Omental fat pad (tissue), 4 donors: ENCODE measurements at places on chromosomes 1 and 21.

DNA sequence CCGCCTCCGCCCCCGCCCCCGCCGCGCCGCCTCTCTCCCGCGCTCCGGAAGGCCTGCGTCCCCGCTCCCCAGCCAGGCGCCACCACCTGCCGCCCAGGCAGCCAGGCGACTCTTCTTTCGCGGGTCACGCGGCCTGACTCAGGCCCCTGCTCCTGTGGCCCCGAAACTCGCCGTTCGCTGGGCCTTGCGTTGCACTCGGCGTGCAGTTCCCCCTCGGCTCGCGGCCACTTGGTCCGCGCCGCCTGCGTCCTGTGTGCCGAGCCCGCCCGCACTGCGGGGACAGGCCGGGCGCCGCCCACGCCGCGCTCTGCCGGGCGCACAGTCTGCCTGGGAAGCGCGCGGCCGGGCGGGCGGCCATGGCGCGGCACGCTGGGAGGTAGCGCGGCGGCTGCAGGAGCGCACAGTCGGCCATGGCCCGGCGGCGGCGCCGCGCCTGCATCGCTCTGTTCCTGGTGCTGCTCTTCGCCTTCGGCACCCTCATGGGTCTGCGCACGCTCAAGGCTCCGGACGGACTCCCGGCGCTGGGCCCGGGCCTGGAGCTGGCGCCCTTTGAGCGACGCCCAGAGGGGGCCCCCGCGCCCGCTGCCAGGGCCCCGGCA lies at the start of gene MANEAL:
Gene MANEAL, plus strand, starts transcription at position 75 of the 599 bp plus-strand sequence. Its CDS starts 336 bp downstream, at position 411.
- DNase-seq = no peak

GRCh38 chr1:244653439-244654107 lies 647 bp downstream of the DESI2 start:
- DNase-seq = no peak

GRCh38 chr1:50126927-50127715 lies 18.4 kb downstream of the ELAVL4 start:
- no peak for DNase-seq

DNA sequence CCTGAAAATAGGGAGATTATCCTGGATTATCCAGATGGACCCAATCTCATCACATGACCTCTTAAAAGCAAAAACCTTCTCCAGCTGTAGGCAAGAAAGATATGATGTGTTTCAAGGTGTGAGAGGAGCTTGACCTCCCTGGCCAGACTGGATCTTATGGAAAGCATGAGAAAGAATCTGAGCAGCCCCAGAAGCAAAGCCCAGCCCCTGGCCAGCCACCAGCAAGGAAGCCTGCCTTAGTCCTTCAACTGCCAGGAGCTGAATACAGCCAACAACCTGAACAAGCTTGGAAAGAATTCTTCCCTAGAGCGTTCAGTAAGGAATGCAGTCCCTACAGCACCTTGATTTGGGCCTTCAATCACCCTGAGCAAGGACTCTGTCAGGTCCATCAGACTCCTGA lies 375.0 kb upstream of the CHRM3 start:
- DNase-seq = no peak

DNA sequence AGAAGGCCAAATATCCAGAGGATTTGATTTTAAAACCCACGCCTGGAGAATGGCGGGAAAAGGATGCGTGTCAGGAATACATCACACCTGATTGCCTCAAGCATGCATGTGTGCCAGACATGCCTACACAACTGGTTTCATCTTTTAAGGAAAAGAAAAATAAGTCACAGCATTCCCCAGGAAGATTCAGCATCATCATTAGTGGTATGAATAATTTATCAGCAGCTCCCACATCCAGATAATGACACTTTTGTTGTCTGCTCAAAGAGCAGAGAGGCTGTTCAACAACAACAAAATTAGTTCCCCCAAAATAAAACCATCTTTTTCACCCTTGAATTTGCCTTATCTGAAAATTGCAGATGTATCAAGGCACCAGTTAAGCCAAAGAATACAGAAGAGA lies 328.6 kb upstream of the C1orf87 start:
- DNase-seq = no peak

DNA sequence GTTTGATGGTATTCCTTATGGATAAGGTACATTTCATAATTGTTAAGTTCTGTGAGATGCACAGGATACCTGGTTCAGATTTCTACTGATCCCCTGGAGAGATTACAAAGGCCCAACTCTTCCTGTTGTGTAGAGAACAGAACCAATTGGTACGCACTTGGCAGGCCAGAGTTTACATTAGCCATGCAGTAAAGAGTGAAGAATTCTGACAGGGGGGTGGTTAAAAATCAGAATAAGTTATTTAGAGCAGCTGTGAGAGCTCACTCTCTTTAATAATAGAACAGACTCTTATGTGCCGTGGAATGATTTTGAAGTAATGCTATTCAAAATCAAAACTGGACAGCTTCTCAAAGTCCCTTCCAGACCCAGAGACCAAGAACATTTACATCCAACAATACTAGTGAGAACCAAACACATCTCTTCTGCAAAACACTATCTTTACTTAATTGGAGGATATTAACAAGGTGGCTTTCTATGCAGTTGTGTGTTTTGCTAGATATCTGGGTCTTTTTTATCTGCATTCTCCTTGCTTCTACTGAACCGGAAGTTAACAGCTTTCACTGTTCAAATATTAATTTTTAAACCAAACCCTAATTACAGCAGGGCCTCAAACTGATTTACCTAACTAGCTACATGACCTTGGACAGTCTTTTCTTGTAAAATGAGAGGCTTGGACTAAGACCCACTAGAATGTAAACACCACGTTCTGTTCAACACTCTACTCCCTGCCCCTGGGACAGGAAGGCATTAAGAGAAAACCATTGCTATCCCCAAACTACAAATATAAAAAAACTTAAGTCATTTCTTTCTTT lies 4.0 kb downstream of the USP24 start:
- DNase-seq = no peak

GRCh38 chr1:69589799-69590198 lies 22.1 kb downstream of the LRRC7 start:
- no peak for DNase-seq

DNA sequence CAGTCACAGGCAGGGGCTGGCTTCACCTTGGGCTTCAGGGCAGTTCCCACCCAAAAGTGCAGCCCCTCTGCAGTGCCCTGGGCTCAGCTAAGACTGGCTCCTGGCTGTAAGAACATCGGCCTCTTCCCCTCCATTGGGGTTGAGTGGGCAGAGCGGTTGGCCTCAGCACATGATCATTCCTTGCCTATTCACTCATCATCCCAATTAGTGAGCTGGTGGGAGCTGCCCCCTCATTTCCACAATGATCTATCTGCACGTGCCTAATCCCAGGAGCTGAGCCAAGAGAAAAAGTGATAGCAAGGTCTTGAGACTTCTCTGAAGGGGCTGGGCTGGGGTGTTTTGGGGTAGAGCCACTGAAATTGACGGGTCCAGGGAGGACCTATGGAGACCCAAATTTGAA lies 133.6 kb downstream of the SYF2 start:
- DNase-seq = no peak

DNA sequence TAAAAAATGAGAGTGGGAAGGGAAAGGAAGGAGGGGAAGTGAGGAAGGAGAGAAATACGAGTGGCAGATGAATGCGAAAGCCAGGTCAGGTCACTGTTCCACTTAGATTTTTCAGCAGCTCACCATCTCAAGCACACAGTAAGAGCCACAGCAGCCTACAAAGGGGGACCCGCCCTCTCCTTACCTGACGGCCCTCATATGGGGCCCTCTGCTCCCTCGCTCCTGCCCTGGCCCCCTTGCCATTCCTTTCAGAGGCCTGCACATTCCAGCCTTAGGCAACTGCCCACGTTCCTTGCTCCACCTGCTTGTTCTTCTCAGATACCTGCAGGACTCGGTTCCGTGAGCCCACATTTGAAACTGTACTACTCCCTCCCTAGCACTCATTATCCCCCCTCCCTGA lies 22.0 kb downstream of the VPS26C start:
- no peak for DNase-seq

DNA sequence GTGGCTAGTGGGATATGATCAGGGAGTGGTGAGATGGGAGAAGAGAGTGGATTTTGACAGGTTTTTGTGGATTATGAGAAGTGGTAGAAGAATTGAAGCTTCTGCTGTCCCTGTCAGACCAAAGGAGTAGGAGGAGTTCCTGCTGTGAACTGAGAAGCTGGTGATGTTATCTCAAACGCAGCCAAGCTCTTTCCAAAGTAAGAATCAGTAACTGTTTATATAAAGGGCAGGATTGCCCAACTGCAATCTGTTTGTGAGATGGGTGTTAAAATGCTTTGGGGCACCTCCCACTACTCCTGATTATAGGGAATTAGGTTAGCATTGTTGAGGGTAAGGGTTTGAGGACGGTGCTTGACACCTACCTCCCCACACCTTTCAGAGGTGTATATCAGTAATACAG lies 60.5 kb upstream of the USP25 start:
- no peak for DNase-seq

GRCh38 chr1:78036450-78036849 lies 9.3 kb upstream of the GIPC2 start:
- no peak for DNase-seq

DNA sequence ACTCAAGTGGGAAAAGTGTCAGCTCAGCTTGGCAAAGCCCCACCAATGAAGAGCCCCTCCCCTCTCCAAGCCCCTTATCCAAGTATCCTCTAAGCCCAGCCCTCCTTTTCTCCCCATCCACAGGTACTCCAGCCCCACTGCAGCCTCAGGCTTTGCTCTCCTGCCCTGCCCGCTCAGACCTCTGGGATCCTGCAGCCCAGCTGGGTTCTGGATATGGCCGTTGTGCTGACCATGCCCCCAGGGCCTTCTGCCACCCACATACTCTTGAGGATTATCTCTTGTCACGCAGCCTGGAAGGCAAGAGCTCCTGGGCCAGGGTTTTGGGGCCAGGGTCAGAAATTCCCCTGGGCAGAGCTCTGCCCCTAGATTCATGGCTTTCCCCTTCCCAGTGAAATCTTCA lies 4.7 kb downstream of the SHISA4 start:
- DNase-seq = no peak

GRCh38 chr1:226033582-226033981 lies 28.9 kb upstream of the H3-3A start:
- no peak for DNase-seq

DNA sequence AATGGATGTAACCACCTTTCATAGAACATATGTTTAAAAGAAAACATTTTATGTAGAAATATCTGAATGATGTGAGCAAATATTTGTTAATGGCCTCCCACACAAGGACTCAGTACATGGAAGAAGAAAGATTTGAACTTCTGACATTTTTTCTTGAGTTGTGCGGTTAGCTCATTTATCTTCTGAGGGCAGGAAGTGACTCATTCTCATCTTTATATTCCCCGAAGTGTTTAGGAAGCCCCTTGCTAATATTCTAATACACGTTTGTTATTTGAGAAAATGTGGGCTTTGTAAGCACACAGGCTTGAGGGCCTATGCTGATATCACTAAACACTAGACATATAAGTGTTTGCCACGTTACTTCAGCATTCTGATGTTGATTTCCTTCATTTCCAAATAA lies 392.5 kb upstream of the PTBP2 start:
- no peak for DNase-seq

DNA sequence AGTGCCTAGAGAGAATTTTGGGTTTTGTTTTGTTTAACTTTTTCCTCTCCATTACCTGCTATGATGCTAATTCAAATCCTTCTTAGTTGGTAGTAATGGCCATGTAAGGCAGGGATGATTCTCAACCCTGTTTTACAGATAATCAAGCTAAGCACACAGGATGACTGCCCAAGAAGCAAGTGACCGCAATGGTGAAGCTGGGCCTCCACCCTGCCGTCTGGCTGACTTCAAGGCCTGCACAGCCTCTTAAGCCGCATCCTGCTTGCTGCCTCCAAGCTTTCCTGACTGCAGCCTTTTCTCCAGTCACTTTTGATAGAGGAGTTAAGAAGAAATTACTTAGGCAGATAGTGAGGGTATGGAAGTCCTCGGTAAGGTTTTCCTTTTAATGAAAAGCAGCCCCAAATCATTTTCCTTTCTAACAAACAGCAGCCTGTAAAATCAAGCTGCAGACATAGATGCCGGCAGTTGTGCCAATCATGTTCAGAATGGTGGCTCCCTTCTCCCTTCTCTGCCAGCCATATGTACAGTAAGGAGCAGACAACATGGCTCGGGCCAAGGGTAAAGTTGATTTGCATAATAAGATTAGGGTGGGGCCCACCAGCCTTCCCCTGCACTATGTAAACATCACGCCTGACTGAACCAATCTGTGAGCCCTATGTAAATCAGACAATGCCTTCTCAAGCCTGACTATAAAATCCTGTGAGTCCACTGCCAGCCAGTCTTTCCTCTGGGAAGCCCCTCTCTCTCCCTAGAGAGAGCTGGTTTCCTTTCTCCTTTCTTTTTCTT lies 8.8 kb upstream of the CTBS start:
- DNase-seq = no peak

DNA sequence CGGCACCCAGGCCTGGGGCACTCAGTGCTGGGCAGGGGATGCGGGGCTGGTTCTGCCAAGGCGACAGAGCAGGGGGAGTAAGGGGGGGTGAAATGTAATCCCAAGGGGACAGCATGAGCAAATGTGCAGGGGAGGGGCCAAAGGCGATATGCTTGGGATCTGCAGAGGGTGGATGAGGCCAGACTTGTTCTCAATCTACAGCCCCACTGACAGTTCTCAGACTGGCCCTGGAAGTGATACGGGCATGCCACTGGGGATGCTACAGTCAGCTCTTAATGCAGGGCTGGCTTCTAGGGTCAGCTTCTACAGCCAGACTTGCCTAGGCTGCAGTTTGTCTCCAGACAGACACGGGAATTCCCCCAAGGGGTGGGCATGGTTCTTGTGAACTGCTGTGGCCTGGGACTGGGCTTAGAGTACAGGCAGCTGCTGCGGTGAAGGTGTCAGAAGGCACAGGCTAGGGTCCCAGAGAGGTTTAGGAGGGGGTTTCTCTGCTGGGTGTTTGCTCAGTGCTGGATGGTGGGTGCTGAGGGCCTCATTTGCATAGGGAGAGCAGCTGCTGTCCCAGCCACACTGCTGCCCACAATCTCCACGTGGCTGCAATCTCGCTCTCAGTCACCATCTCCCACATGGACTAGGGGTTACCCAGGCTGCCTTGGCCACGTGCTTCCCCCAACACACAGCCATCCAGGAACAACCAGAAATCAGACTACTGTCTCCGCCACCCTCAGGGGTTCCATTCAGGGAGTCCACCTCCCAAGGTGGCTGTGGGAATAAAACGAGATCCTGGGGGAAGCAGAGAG lies 190.1 kb downstream of the HIVEP3 start:
- DNase-seq = no peak

- DNase-seq = no peak
Observed at GRCh38 chr21:45539046-45539795, 3.0 kb downstream of the SLC19A1 start.

- no peak for DNase-seq
Observed at GRCh38 chr1:152111515-152111968, 3.7 kb downstream of the TCHH start.
